ENCODE measurements at places on chromosomes 13 and 19.
A peak's percentile ranks its signal among the peaks of the same experiment; 100 is the strongest.

DNA sequence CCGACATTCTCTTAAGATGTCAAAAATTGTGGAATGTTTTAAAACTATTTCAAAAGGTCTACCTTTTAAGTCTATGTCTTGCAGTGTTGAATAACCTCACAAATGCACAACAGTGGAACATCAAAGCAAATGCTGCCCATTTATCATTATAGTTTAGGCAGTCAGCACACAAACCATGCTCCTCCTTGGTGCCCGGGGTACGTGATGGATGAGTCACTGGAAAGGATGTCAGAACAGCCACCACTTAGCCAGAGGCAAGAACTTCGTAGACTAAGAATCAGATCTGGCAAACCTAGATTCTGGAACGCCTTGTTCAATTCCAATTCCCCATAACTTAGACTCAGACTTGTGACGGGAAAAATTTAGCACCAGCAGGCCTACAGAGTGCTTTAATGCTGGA, 343.6 kb downstream of the FGF9 start:
- DNase-seq, result no peak

DNA sequence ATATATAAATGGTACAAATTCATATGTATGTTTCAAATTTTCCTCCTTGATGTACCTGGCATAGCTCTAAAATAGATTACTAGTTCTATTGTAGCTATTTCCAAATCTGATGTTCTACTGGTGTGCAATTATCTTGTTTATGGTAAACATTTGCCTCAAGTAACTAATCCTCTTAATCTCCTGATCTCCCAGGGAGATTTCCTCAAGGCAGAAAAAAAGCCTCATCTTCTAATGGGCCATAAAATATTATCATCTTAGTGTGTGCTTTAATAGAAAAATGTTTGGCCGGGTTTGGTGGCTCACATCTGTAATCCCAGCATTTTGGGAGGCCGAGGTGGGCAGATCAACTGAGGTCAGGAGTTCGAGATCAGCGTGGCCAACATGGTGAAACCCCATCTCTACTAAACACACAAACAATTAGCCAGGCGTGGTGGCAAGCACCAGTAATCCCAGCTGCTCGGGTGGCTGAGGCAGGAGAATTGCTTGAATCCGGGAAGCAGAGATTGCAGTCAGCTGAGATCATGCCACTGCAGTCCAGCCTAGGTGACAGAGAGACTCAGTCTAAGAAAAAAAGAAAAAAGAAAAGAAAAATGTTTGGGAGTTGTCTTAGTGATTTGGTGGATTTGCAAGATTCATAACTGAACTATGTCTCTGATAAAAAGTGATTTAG, 498.9 kb upstream of the SLITRK5 start:
- DNase-seq, result no peak

- DNase-seq, result peak; percentile 13
Measured at GRCh38 chr13:40664350-40665125, 1.9 kb downstream of the FOXO1 start.

DNA sequence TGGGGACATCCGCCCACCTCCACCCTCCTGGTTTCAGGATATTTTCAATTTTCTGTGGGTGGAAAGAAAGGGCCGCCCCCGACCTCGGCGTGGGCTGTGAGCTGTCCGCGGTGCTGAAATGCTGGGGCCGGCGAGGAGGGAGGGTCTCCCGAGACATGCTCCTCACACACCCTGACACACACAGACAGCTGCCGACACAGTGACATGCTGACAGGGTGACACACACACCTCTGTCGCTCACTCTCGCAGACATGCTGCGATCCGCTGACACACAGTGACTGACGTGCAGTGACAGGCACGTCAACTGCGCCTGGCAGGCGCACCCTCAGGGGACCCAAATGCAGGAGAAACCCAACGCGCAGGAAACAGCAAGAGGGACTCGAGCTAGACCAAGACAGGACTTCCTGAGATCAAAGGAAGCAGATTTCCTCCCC, 25.1 kb upstream of the MEIS3 start:
- peak; percentile 57 for DNase-seq

DNA sequence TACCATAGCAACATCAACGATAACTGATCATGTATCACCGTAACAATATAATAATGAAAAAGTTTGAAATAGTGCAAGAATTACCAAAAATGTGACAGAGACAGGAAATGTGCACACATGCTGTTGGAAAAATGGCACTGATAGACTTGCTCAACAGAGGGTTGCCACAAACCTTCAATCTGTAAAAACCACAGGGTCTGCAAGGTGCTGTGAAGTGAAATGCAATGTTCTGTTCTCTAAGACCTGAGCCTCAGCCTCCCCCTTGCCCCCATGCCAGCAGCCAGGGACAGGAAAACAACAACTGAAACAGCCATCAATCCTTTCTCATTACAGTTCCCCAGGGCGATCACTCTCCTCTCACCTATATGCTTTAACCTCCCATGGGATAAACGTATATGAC, 88.4 kb downstream of the USP12 start:
- DNase-seq, result no peak

- no peak for DNase-seq
Measured at GRCh38 chr19:369256-369655, 24.7 kb upstream of the MIER2 start.
